ENCODE measurements at places on chromosomes 1 and 21.

GRCh38 chr1:54310439-54311328 is 95.5 kb downstream of the SSBP3 start:
- H3K27me3 ChIP-seq = no peaks in the 10 kb centered on the region
- H3K4me1 ChIP-seq = peaks cover 5% of the 10 kb centered on the region
- DNase-seq = peak; percentile 64
- no peak overlapping the region for H3K4me3 ChIP-seq
- H3K36me3 ChIP-seq = no peaks in the 10 kb centered on the region
- no peak overlapping the region for H3K27ac ChIP-seq

- no peak overlapping the region for H3K27ac ChIP-seq
- no peaks in the 10 kb centered on the region for H3K27me3 ChIP-seq
- no peaks in the 10 kb centered on the region for H3K4me1 ChIP-seq
- H3K4me3 ChIP-seq = no peak overlapping the region
- no peak for DNase-seq
- H3K36me3 ChIP-seq = no peaks in the 10 kb centered on the region
Measured at GRCh38 chr1:201324821-201325677, 41.7 kb downstream of the PKP1 start.

- H3K36me3 ChIP-seq = no peaks in the 10 kb centered on the region
- no peak for DNase-seq
- H3K27me3 ChIP-seq = no peaks in the 10 kb centered on the region
- no peaks in the 10 kb centered on the region for H3K4me1 ChIP-seq
- H3K4me3 ChIP-seq = no peak overlapping the region
Measured at GRCh38 chr1:177959811-177960515, 9.9 kb downstream of the SEC16B start.

GRCh38 chr1:231072041-231072440 is 32.0 kb upstream of the FAM89A start:
- H3K27me3 ChIP-seq = no peaks in the 10 kb centered on the region
- H3K4me3 ChIP-seq = no peak overlapping the region
- no peak overlapping the region for H3K27ac ChIP-seq

DNA sequence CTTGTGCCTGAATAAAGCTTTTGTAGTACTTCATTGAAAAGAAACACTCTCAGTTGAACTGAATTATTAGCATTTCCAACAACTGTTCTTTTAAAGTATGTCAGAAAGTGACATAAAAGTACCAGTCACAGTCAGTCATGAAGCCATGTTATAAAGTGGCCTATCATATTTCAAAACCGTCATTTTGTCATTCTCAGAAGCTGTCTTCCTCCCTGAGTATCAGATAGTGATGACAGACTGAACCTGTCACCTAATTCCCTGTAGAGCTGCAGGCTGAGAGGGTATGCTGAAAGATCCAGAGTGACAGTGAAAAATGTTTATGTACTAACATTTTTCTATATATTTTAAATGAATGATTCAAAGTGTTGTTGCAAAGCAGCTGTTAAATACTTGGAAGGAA is 1121.7 kb upstream of the PRMT6 start:
- no peaks in the 10 kb centered on the region for H3K27me3 ChIP-seq
- H3K27ac ChIP-seq = no peak overlapping the region
- DNase-seq = no peak

DNA sequence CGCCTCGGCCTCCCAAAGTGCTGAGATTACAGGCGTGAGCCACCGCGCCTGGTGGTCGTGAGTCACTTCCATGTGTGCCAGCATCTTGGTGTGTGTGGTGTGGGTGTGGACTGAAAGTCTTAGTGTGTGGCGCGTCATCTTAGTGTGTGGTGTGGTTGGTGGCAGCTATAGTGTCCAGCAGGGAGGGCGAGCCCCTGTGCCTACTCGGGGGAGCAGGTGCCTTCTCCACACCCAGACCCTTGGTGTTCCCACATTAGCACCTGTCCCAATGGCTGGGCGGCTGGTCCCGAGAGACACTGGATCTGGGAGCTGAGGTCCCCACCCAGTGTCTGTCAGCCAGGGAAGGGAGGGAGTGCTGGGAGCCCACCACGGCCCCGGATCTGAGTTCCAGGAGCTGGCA is 2.8 kb downstream of the SCNN1D start:
- no peak overlapping the region for H3K4me3 ChIP-seq
- H3K27ac ChIP-seq = no peak overlapping the region
- DNase-seq = no peak
- peaks cover 13% of the 10 kb centered on the region for H3K4me1 ChIP-seq
- no peaks in the 10 kb centered on the region for H3K36me3 ChIP-seq

- no peak overlapping the region for H3K4me3 ChIP-seq
- H3K27me3 ChIP-seq = no peaks in the 10 kb centered on the region
- DNase-seq = peak; percentile 6
- no peaks in the 10 kb centered on the region for H3K4me1 ChIP-seq
- H3K36me3 ChIP-seq = no peaks in the 10 kb centered on the region
Measured at GRCh38 chr1:29789910-29790247, 553.6 kb downstream of the PTPRU start.

DNA sequence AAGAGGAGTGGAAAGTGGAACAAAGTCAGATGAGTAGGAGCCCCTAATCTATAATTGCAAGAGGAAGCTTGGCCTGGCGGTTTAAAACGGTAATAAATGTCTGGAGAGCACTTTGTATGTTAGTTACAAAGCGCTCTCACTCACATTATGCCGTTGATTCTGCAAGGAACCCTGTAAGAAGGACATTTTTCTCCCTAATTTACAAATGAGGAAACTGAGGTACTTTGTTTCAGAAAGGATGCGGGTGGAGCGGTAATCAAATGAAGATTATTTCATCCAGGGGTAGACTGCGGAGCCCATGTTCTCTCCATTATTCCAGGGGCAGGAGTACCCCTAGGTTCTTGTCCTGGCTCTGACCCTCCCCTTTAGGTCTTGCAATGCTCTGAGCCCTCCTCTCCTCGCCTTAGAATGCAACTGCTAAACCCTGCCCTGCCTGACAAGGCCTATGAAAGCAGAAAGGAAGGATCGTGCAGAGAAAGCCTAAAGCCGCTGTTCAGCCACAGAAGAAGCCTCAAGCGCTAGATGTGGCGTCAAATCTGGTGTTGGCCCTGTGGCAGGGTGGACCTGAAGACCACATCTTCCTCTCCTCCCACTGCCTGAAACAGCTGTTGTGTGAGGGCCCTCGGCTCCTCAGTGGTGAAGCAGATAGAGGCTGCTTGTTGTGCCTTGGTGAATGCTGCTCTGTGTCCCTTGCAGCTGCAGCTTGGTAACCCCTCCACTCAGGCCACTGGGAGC is 588 bp upstream of the PACC1 start:
- H3K27ac ChIP-seq = peak overlapping the region; percentile 34
- H3K36me3 ChIP-seq = no peaks in the 10 kb centered on the region
- peak overlapping the region; percentile 98 for H3K4me3 ChIP-seq
- DNase-seq = no peak
- H3K27me3 ChIP-seq = no peaks in the 10 kb centered on the region

GRCh38 chr1:191739544-191739943 is 418.7 kb upstream of the RGS18 start:
- no peak overlapping the region for H3K27ac ChIP-seq
- no peaks in the 10 kb centered on the region for H3K27me3 ChIP-seq
- H3K36me3 ChIP-seq = no peaks in the 10 kb centered on the region

DNA sequence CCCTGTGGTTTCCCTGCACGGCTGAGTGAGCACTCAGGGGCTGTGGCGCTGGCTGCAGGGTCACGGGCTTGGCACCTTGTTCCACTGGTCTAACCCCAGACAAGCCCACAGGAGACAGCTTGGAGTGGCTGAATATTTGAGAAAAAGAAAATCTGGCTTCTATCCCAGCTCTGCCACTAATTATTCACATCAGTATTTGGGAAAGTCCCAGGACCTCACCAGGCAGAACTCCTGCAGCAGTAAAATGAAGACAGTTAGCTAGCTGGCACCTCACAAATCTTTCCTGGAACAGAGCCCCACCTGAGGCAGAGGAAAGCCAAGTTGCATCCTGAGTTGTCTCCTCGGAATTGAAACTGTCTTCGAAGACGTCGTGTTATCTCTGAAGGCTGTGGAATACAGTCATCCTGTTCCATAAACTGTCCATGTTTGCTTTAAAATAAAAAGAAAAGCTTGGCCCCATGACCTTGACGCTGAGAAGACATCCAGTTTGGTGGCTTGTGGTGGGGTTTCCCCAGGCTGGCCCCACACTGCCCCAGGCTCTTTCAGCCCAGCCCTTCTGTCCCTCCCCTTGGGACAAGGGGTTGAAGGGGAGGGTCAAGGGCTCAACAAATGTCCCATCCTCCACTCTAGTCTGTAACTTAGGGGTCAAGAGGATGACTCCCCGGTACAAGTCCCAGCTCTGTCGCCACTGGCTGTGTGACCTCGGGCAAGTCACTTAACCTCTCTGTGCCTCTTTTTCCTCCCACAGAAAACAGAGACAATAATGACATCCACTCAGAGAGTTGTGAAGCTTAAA is 93.8 kb upstream of the TMPRSS2 start:
- H3K4me1 ChIP-seq = no peaks in the 10 kb centered on the region
- no peaks in the 10 kb centered on the region for H3K27me3 ChIP-seq
- no peak for DNase-seq
- no peak overlapping the region for H3K4me3 ChIP-seq
- no peak overlapping the region for H3K27ac ChIP-seq
- no peaks in the 10 kb centered on the region for H3K36me3 ChIP-seq

DNA sequence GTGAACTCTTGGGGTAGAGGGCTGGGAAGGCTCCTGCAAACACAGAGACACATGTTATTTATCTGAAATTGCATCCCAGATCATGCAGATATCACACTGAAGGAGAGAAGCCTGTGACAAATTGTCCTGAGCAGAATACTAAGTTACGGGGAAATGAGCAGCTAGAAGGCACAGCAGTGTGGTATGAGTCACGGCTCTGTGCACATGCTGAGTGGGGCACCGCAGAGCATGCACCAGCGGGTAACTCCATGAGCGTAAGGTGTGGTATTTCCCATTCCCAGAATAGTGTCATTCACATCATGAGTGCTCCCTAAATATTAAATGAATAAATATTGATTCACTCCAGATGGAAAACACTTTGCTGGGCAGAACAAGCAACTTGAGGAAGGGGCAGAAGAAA is 21.3 kb upstream of the FCRL2 start:
- no peak overlapping the region for H3K27ac ChIP-seq
- H3K4me3 ChIP-seq = no peak overlapping the region
- DNase-seq = no peak
- no peaks in the 10 kb centered on the region for H3K4me1 ChIP-seq

- no peaks in the 10 kb centered on the region for H3K27me3 ChIP-seq
- H3K27ac ChIP-seq = peak overlapping the region; percentile 99
- peaks cover 22% of the 10 kb centered on the region for H3K4me1 ChIP-seq
- H3K36me3 ChIP-seq = no peaks in the 10 kb centered on the region
Measured at GRCh38 chr1:153538315-153538821, 2.4 kb downstream of the S100A5 start.

- no peak overlapping the region for H3K27ac ChIP-seq
- no peaks in the 10 kb centered on the region for H3K4me1 ChIP-seq
- no peak for DNase-seq
- no peak overlapping the region for H3K4me3 ChIP-seq
Measured at GRCh38 chr1:57202241-57202640, 221.6 kb downstream of the DAB1 start.

DNA sequence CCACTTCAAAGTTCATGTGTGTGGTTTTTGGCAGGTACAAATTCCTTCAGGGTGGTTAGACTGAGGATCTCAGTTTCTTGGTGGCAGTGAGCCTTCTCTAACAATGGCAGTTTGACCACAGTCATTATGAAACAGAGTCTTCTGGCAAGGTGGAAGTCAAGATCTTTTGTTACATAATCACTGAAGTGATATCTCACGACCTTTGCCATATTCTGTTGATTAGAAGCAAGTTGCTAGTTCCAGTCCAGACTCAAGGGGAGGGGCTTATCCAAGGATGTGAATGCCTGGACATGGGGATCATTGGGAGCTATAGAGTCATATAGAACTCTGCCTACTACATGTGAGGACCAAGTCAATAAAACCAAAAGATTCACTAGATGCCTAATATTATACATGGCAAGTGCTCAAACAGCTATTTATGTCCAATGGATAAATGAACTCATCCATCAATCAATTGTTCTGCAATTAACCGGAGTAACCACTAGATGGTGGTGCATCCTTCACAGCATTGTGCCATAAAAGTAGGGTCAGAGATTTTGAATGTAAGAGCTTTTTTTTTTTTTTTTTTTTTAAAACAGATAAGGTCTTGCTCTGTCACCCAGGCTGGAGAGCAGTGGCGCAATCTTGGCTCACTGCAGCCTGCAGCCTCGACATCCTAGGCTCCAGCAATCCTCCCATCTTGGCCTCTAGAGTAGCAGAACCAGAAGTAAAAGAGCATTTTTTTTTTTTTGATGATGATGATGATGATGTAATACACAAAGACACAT is 131.9 kb downstream of the CRB1 start:
- no peaks in the 10 kb centered on the region for H3K27me3 ChIP-seq
- H3K36me3 ChIP-seq = no peaks in the 10 kb centered on the region
- no peak overlapping the region for H3K4me3 ChIP-seq
- H3K27ac ChIP-seq = no peak overlapping the region

DNA sequence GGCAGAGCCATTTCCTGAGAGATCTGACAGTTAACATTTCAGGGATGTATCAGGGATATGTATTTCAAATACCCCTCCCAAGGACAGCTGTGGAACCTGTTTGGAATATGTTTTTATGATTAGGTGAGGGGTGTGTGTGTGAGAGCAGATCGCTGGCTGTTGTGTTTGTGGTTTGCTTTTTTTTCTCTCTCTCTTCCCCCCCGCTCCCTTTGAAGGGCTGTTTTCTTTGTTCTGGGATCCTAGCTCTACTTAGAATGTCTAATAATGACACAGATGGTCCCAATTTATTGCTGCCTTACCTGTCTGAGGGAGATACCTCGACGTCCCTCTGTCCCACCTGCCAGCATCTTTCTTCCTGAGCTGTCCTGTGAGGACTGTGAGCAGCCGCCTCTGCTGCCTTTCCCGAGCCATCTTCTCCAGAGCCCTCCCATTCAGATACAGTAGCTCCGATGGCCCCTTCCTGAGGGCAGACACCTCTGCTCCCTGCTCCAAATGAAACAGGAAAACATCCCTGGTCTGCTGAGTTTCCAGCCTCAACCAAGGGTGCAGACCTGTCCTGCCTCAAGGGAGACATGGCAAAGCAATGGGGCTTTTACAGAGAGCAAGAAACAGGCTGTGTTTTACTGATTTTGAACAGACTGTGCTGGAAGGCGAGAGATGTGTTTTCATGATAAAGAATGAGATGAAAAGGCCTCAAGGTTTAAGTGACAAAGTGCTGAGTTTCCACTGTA is 138.0 kb upstream of the TNR start:
- H3K4me3 ChIP-seq = no peak overlapping the region
- H3K36me3 ChIP-seq = no peaks in the 10 kb centered on the region
- DNase-seq = no peak
- H3K27ac ChIP-seq = no peak overlapping the region

GRCh38 chr1:12420171-12420570 is 190.3 kb downstream of the VPS13D start:
- H3K36me3 ChIP-seq = peaks cover 3% of the 10 kb centered on the region
- no peak for DNase-seq
- H3K4me1 ChIP-seq = no peaks in the 10 kb centered on the region
- no peak overlapping the region for H3K27ac ChIP-seq
- no peaks in the 10 kb centered on the region for H3K27me3 ChIP-seq
- no peak overlapping the region for H3K4me3 ChIP-seq

- no peak overlapping the region for H3K27ac ChIP-seq
- no peaks in the 10 kb centered on the region for H3K27me3 ChIP-seq
- DNase-seq = no peak
- no peak overlapping the region for H3K4me3 ChIP-seq
Measured at GRCh38 chr1:65942476-65942875, 149.8 kb downstream of the PDE4B start.

GRCh38 chr1:156868341-156868740 is 7.7 kb downstream of the NTRK1 start:
- H3K4me3 ChIP-seq = no peak overlapping the region
- no peak for DNase-seq
- H3K4me1 ChIP-seq = no peaks in the 10 kb centered on the region
- H3K27ac ChIP-seq = no peak overlapping the region
